Progenitor cell of endocrine pancreas (in vitro differentiated cells): ENCODE measurements at places on chromosomes 16 and 17.

- no peak for DNase-seq
Measured at GRCh38 chr16:12356632-12357340, 380.3 kb downstream of the SNX29 start.

GRCh38 chr17:57898487-57899311 lies 48.9 kb upstream of the MRPS23 start:
- no peak for DNase-seq

DNA sequence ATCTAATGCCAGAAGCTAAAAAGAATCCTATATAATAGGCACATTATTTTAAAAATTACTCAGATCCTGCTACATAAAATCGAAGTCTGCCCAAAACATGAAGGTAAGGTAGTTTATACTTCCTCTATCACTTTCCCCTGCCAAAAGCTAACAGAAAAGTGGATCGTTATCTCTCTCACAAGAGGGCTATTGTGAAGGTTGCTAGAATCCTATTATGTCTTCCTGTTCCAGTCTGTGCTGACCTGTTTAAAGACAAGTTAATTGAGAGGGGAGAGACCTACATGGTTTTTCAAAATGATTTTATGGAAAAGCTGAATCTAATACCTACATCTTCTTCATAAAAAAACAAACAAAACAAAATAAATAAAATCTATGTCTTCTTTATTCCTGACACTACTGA lies 1410.9 kb upstream of the CDH8 start:
- DNase-seq: no peak

DNA sequence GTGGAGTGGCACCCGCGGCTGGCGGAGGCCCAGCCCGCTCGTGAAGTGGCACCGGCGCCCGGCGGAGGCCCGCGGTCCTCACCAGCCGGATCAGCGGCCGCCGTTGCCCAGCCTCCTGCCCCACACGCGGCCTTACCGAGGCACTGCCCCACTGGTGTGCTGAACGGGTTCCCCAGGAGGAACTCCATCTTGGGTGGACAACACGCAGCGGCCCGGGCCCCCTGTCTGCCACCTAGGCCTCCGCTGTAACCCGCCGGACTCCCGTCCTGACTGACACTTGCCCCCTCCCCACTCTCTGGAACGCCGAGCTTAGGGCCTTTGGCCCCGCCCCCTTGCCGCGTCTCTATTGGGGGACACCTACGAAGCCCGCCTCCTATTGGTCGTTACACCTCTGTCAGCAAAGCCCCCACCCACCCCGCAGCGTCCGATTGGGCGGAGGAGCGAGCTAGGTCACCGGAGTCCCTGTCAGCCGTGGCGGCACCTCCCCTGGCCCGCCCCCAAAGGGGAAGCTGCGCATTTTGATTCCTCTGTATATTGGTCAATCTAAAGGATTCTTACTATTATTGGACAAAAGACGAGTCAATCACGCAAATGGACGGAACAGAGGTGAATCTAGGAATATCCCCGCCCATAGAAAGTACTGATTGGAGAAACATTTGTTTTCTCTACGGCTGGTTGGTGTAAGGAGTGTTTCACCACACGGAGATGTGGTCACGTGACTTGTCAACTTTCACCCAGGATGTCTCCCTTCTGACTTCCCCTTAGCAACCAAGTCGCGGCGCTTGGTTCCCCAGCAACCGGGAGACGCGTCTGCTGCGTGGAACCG lies at the start of the genes DRC3 and TOM1L2:
Gene DRC3 (plus strand): TSS at position 737 of the 826 bp plus-strand sequence. CDS start 4,737 bp downstream, outside the sequence.
Gene TOM1L2 (minus strand): TSS at position 275 of the 826 bp plus-strand sequence. CDS start 87 bp downstream, at position 188.
- DNase-seq: peak; percentile 99

DNA sequence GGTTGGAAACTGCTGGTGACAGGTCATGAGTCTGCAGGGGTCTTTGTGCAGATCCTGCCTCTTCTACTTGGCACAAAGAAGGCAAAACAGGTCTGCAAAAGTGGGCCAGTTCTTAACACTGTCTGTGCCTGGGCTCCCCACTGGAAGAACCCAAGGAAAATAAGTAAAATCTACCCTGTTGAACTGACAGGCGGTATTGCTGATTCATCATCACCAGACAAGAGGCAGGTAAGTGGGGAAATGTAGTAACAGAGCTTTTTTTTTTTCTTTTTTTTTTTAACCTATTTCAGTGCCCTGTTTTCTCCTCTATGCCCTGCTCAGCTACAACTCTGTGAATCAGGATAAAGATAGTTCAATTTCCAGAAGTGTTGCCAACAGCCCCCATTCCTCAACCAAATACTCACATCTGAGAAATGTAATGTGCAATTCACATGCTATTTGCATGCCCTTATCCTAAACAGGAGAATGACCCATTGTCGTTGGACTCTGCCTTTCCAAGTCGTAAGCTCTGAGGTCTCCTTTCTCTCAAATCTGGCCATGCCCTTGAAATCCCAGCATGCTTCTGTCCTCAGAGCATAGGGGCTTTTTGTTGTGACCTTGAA lies 237.0 kb downstream of the SOX9 start:
- no peak for DNase-seq

DNA sequence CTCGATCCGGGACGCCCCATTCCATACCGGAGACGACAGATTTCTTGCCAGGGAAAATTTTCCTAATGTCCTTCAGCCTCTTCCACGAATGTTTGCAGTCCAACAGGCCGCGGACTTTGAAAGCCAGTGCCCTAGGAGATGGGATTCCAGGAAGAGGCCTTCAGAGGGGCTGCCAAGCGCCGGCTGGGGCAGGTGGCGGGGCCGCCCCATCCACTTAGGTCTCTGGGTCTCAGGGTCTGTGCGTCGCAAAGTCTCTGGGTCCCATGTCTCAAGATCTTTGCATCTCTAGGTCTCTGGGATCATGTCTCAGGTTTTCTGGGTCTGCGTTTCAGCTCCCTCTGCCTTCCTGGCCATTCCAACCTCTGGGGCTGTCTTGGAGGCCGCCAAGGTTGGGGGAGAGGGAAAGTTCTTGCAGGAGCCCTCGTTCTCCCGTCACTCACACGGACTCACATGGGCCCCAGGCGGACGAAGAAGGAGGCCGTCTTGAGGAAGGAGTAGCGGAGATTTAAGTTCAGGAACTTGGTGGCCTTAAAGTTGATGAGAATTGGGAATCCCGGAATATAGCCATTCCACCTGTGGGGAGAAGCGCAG lies 7.2 kb downstream of the ALOX12B start:
- no peak for DNase-seq

GRCh38 chr17:71187145-71187878 lies 933.5 kb upstream of the SOX9 start:
- no peak for DNase-seq

DNA sequence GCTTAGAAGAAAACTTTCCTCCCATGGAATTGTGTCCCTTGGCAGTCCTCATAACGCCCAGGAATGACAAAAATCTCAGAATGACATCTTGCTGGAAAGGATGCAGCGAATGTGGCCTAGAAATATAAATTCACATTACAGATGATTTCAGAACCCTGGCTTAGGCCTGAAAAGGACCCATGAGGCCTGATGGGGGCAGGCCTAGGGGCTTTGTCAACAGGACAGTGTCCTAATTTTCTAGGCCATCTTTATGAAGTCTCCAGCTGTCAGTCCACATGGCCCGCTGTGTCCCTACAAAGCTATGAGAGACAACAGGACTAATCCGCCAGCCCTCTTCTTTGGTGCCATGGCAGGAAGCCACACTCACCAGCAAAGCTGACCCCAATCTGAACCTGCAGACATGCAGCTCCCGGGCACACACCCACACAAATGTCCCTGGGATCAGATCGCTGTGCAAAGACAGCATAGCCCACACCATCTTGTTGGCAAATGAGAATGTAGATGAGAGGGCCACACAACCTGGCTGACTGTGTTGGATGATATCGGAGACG lies 40.4 kb upstream of the DNAH17 start:
- DNase-seq: no peak

GRCh38 chr16:87897521-87898505 lies 28.5 kb upstream of the SLC7A5 start:
- DNase-seq: no peak

GRCh38 chr17:79818026-79818758 lies 21.0 kb downstream of the CBX4 start:
- DNase-seq: no peak

DNA sequence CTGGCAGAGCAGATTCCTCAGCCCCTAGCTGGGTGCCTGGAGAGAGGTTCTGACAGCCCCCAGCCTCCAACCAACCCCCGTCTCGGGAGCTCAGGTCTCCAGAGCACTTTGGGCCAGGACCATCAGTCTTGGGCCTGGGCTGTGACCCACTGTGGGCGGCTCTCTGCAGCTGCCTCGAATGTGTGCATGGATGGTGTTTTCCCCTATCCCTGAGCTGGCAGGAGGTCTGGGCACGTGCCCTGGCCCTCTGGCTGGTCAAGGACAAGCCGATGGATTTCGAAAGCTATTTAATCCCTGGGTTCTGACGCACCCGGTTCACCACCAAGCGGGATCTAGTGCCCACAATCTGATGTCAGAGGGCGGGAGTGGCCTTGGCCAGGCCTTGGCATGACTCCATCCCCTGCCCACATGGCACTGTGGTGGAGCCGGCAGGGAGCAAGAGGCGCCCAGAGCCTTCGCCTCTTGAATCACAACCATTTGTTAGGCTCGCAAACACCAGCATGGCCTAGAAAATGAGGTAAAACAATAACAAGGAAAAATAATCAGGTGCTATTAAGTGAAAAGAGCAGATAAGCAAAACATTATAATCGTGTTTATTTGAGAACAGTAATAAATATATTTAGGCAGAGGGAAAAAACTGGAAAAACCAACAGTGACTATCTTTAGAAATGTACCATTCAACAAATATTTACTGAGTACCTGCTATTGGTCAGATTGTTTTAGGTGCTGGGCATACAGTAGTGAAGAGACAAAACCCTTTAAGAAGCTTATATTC lies 69.3 kb upstream of the TOB1 start:
- no peak for DNase-seq

- DNase-seq: no peak
Measured at GRCh38 chr16:88039591-88039990, 88.4 kb downstream of the BANP start.

DNA sequence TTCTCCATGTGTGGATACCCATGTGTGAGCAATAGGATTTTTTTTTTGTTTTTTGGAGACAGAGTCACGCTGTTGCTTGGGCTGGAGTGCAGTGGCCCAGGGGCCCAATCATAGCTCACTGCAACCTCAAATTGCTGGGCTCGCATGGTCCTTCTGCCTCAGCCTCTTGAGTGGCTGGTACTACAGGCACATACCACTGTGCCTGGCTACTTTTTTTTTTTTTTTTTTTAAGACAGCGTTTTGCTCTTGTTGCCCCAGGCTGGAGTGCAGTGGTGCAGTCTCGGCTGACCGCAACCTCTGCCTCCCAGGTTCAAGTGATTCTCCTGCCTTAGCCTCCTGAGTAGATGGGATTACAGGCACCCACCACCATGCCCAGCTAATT lies 16.7 kb downstream of the MGRN1 start:
- DNase-seq: no peak

DNA sequence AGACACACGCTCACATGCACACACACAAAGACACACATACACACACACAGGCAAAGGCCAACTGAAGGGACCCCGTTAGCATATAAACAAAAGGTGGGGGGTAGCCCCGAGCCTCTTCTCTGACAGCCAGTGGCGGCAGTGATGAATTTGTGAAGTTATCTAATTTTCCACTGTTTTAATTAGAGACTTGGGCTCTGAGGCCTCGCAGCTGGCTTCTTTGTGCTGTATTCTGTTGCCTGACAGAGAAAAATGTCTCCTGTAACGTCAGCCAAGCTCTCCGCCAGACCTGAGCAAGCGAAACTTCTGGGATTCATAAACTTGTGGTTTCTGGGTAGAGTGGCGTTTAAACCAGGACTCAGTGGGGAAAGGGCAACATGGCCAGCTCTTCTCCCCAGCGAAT lies 113.9 kb upstream of the FOXF1 start:
- DNase-seq: no peak

GRCh38 chr16:55701442-55702319 lies 45.9 kb downstream of the SLC6A2 start:
- peak; percentile 37 for DNase-seq

DNA sequence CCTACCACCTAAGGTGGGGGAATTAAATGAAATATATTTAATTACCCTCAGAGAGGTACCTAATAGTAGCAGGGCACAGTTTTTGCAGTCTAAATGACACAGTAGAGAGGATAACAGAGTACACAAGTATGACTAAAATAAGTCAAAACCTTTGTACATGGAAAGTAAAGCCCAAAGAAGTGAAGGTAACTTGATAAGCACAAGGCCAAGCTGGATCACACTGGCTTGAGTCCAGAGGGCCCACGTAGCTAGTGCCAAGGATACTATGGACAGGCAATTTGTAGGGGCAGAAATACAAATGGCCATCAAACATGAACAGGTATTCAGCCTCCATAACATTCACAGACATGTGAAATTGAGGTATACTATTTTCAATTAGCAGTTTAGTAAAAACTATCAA lies 7.6 kb downstream of the MYO18A start:
- DNase-seq: no peak

DNA sequence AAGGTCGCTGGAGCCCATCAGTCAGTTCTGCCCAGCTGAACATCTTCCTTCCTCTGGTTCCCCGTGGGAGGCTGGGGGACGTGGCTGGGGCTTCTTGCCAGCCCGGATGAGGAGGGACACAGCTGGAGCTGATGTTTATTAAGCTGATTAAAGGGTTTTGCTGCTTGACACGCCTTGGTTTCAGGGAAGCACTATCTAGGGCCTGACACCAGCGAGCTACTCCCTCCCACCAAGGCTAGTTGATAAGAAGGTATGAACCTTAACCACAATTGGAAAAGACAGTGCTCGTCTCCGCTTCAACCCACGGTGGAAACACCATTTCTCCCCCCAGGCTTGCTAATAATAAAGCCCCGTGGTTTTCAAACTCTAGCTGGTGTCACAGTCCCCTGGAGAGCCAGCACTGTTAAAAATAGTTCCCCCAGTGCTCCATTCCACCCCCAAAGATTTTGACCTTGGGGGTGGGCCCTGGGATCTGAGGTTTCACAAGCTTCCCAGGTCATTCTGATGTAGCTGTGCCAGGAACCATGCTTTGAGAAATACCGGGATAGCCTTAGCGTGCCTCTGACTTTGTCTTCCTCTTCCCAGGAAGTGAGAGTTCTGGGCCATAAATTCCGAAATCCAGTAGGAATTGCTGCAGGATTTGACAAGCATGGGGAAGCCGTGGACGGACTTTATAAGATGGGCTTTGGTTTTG lies 5.5 kb downstream of the DHODH start:
- no peak for DNase-seq

DNA sequence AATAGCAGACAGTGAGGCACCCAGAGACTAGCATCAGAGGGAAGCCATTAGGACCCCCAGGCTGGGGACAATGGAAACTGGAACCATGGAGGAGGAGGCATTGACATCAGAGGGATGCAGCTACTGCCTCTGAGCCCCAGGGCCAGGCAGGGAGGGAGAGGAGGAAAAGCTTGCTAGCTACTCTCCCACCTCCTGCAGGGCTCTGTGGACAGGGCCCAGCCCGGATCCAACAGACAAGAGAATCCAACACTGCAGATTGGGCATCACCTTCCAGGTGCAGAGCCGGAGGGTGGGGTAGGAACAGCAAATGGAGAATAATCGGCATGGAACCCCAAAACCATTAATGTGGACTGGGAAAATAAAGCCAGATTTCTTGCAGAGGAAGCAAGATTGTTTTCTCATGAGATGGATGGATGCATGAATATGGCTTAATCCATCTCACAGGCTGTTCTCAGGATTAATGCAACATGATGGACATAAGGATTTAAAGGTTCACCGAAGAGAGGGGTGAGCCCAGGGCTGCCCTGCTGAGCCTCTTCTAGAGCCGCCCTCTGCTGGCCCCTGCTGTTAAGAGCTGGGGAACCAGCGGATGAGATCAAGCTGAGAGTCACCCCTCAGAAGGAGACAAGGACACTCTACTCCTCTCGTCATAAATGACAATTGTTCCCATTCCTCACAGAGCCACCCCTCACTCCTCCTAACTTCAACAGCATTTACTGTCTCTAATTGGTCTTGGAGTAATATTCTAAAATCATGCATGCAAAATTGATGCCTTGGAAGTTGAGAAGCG lies 48.8 kb downstream of the DNAH3 start:
- DNase-seq: no peak
